ENCODE measurements at places on chromosomes 13 and 19.
A peak's percentile ranks its signal among the peaks of the same experiment; 100 is the strongest.

DNA sequence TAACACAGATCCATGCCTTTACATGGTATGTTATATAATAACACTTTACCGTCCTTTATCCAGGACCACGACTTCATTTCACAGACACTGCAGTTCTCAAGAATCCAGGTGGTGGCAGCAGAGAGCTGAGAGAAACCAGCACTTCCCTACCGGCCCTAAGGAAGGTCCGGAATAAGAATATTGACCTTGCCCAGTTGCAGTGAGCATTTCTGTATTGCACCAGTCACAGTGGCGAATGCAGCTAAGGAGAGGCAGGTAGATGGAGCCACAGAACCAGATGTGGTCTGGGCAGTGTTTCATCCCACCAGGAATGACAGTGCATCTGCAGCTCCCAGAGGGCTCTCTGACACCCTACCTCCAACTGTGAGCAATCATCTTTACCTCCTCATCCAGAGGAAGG lies 44.6 kb downstream of the ZNF787 start:
- no peaks in the 10 kb centered on the region for H3K4me1 ChIP-seq
- no peak overlapping the region for H3K27ac ChIP-seq
- no peaks in the 10 kb centered on the region for H3K36me3 ChIP-seq
- no peak for DNase-seq
- no peaks in the 10 kb centered on the region for H3K27me3 ChIP-seq

- no peaks in the 10 kb centered on the region for H3K27me3 ChIP-seq
- DNase-seq: peak; percentile 64
- H3K27ac ChIP-seq: no peak overlapping the region
- no peaks in the 10 kb centered on the region for H3K36me3 ChIP-seq
These were observed 141.0 kb downstream of the DCLK1 start for GRCh38 chr13:35990196-35990595.

DNA sequence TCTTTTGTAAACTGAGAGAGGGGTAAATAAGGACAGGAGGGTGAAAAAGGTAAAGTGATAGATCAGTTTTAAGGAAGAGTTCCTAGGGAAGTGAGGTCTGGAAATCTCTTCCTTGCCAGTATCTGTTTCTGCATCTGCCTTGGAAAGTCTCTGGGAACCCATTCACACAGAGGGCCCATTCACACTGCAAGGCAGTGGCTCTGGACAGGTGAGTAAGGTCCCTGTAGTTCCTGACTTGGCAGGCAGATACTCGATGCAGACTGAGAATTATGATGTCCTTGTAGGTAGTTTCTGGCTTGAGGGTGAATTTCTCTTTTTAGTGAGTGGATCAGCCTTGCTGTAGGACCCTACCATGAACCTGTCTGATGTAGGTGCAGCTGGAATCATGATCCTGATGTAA lies 293.3 kb downstream of the NALCN start:
- H3K36me3 ChIP-seq: no peaks in the 10 kb centered on the region
- no peak overlapping the region for H3K4me3 ChIP-seq
- no peak for DNase-seq
- no peaks in the 10 kb centered on the region for H3K27me3 ChIP-seq

DNA sequence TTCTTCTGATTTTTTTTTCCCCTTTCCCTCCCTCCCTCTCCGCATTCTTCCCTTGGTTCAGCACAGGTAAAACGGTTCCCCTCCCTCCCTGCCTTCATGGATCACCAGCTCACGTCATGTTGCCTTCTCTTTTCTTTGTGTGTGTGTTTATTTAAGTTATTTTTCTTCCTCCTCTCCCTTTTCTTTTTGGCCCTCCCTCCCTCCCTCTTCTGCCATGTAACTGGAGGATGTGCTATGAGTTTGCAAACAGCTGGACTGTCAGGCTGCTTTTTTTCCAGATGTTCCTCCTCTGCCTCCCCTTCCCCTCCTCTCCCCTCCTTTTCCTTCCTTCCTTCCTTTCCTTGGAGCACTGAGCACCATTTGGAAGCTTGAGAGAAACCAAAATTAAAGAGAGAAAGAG lies 2.0 kb downstream of the LENG9 start:
- H3K27me3 ChIP-seq: no peaks in the 10 kb centered on the region
- peaks cover 21% of the 10 kb centered on the region for H3K36me3 ChIP-seq
- H3K4me1 ChIP-seq: no peaks in the 10 kb centered on the region
- peak overlapping the region; percentile 73 for H3K4me3 ChIP-seq
- no peak for DNase-seq

GRCh38 chr13:31209172-31209840 lies 9.5 kb downstream of the B3GLCT start:
- no peak overlapping the region for H3K4me3 ChIP-seq
- no peaks in the 10 kb centered on the region for H3K27me3 ChIP-seq
- peak; percentile 39 for DNase-seq

GRCh38 chr13:33758113-33758512 lies 59.8 kb upstream of the RFC3 start:
- H3K4me3 ChIP-seq: no peak overlapping the region
- H3K36me3 ChIP-seq: no peaks in the 10 kb centered on the region
- no peak overlapping the region for H3K27ac ChIP-seq
- no peaks in the 10 kb centered on the region for H3K27me3 ChIP-seq
- DNase-seq: no peak
- H3K4me1 ChIP-seq: no peaks in the 10 kb centered on the region

DNA sequence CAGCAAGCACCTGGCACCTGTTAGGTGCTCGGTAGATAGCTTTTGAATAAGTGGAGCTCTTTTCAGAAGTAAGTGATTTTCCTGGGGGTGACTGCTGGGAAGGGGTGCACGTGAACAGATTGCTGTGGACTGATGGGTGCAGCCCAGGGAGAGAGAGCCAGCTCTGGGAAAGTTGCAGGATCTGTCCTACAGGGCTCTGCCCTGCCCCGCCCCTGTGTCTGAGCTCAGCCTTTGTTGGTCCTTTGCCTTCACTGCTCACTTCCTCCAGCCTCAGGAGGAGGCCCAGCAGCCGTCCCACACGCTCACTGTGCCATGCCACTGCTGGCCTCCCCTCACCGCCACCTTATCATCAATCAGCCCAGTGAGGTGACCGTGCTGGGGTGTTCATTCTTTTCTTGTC lies 33.7 kb upstream of the TEX29 start:
- H3K4me3 ChIP-seq: no peak overlapping the region
- H3K27me3 ChIP-seq: no peaks in the 10 kb centered on the region
- H3K36me3 ChIP-seq: peaks cover 21% of the 10 kb centered on the region
- H3K27ac ChIP-seq: no peak overlapping the region

GRCh38 chr19:29576761-29577648 lies 29.1 kb upstream of the POP4 start:
- peak; percentile 20 for DNase-seq
- no peaks in the 10 kb centered on the region for H3K27me3 ChIP-seq
- H3K36me3 ChIP-seq: no peaks in the 10 kb centered on the region
- no peaks in the 10 kb centered on the region for H3K4me1 ChIP-seq

- peak; percentile 54 for DNase-seq
- peaks cover 3% of the 10 kb centered on the region for H3K27me3 ChIP-seq
- no peak overlapping the region for H3K27ac ChIP-seq
- no peaks in the 10 kb centered on the region for H3K36me3 ChIP-seq
These were observed 1.1 kb upstream of the CBLC start for GRCh38 chr19:44776402-44777096.

- H3K36me3 ChIP-seq: peaks cover 60% of the 10 kb centered on the region
- no peak for DNase-seq
- H3K4me1 ChIP-seq: no peaks in the 10 kb centered on the region
- H3K4me3 ChIP-seq: no peak overlapping the region
- H3K27ac ChIP-seq: no peak overlapping the region
These were observed 7.9 kb downstream of the ITPKC start for GRCh38 chr19:40724855-40725254.

- H3K4me3 ChIP-seq: no peak overlapping the region
- no peaks in the 10 kb centered on the region for H3K27me3 ChIP-seq
- no peaks in the 10 kb centered on the region for H3K36me3 ChIP-seq
These were observed 31.2 kb upstream of the ANKRD10 start for GRCh38 chr13:110945928-110946570.

DNA sequence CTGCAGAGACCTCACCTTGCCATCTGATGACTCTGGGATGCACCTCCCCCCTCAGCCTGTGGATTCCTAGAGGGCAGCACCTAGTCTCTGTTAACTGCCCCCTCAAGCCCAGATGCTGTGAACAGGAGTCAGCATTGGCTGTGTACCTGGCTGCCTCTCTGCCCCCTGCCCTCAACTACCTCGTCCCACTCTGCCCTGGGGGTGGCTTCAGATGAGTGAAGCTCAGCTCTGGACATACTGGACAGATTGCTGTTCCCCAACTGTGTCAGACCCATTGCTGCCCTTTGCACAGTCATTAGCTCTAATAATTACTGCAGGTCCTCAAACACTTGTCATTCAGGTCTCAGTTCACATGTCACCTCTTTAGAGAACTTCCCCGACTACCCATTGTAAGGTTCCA lies 182.1 kb upstream of the TSHZ3 start:
- peaks cover under 1% of the 10 kb centered on the region for H3K36me3 ChIP-seq
- no peaks in the 10 kb centered on the region for H3K27me3 ChIP-seq
- no peak overlapping the region for H3K4me3 ChIP-seq
- no peak overlapping the region for H3K27ac ChIP-seq
- H3K4me1 ChIP-seq: no peaks in the 10 kb centered on the region

- H3K27me3 ChIP-seq: no peaks in the 10 kb centered on the region
- no peak overlapping the region for H3K27ac ChIP-seq
- H3K4me1 ChIP-seq: no peaks in the 10 kb centered on the region
These were observed 27.5 kb upstream of the UBE2L5 start for GRCh38 chr13:30394751-30395191.

DNA sequence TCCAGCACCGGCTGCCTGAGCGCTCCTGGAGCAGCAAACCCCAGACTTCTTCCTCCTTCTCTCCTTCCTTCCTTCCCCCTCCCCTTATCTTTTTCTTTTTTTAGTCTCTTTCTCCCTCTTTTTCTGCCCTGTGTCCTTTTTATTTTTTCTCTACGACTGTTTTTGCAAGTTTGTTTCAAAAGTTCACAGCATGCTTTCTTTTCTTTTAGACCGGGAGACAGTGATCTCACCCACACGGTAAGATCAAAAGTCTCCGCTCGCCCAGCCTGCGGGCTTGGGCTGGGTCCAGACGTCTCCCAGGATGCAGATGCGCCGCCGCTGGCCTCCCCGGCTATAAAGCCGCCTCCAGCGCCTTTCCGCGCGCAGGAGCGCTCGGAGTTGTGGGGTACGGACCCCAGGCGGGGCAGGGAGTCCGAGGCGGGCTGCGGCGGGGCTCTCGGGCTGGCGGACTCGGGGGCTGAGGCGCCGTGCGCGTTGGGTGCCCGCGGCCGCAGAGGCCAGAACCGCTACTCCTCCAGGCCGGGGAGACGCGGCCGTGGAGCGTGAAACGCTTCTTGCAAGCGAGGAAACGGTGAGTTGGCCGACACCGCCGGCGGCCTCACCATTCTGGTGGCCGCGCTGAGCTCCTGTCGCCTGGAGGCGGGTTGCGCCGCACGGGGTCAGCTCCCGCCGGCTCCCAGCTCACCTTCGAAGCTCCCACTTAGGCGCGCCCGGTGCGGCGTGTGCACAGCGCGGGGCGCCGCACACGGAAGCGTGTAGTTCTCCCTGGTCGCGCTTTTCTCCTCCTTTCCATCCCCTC lies 2.0 kb upstream of the TSHZ3 start:
- H3K36me3 ChIP-seq: no peaks in the 10 kb centered on the region
- peaks cover 17% of the 10 kb centered on the region for H3K4me1 ChIP-seq
- peaks cover 45% of the 10 kb centered on the region for H3K27me3 ChIP-seq
- no peak for DNase-seq
- H3K27ac ChIP-seq: no peak overlapping the region

- DNase-seq: no peak
- H3K4me1 ChIP-seq: peaks cover 4% of the 10 kb centered on the region
- H3K27me3 ChIP-seq: no peaks in the 10 kb centered on the region
- no peak overlapping the region for H3K27ac ChIP-seq
- no peaks in the 10 kb centered on the region for H3K36me3 ChIP-seq
These were observed 279.8 kb upstream of the DACH1 start for GRCh38 chr13:72146816-72147215.

DNA sequence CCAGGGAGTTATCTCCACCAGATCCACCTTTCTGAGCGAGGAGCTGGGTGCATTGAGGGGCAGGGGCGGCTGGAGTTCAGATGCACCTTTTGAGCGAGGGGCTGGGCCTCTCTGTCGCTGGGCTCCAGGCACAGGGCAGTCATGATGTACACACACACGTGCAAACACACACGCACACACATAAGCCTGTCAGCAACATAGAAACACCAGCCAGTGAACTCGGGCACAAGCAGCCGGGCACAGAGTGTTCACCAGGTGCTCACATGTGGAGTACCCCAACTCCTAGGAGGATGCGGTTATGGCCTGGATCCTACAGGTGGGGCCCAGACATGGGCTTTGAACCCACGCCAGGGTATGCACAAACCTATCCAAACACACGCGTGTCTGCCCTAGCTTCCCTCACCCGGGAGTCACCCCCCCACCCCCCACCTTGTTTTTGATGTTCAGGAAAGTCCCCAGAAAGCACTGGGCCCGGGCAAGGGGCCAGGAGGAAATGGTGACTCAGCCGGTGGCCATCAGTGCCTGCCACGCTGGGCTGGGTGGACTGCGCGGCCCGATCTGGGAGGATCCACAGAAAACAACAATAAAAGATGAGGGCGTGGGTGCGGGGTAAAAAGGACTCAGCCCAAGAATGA lies 13.3 kb downstream of the ARRDC2 start:
- H3K36me3 ChIP-seq: peaks cover 2% of the 10 kb centered on the region
- no peaks in the 10 kb centered on the region for H3K4me1 ChIP-seq
- H3K27me3 ChIP-seq: no peaks in the 10 kb centered on the region
- no peak for DNase-seq
- H3K27ac ChIP-seq: no peak overlapping the region
- H3K4me3 ChIP-seq: no peak overlapping the region

GRCh38 chr13:33188093-33188882 lies 97.3 kb downstream of the STARD13 start:
- no peaks in the 10 kb centered on the region for H3K27me3 ChIP-seq
- no peak overlapping the region for H3K4me3 ChIP-seq
- H3K27ac ChIP-seq: no peak overlapping the region
- no peak for DNase-seq
- peaks cover 10% of the 10 kb centered on the region for H3K4me1 ChIP-seq
- no peaks in the 10 kb centered on the region for H3K36me3 ChIP-seq

GRCh38 chr19:40947573-40947972 lies 43.5 kb upstream of the CYP2B6 start:
- DNase-seq: no peak
- H3K4me1 ChIP-seq: no peaks in the 10 kb centered on the region
- H3K4me3 ChIP-seq: no peak overlapping the region
- H3K27me3 ChIP-seq: no peaks in the 10 kb centered on the region
- H3K36me3 ChIP-seq: 0 out of 2 replicates have a peak, but pooled peaks cover under 1% of the 10 kb centered on the region

DNA sequence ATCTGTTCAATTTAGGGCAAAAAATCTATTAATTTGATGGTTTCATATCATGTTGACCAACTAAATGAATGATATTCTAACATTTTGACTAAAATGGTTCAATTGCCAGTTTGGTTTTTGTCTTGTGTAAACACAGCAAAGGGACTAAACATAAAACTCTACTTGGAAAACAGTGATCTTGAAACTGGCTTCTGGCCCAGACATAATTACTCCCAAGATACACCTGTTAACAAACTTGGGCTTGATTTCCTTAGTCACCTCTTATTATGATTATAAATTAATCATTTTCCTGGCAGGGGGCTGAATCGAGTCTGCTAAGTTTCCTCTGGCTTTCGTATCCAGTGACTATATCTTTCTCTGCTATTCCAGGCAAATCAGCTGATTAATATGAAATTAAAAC lies 78.0 kb upstream of the OXGR1 start:
- no peaks in the 10 kb centered on the region for H3K36me3 ChIP-seq
- DNase-seq: no peak
- H3K4me1 ChIP-seq: no peaks in the 10 kb centered on the region
- H3K27me3 ChIP-seq: no peaks in the 10 kb centered on the region
- H3K4me3 ChIP-seq: no peak overlapping the region
- H3K27ac ChIP-seq: no peak overlapping the region

Data from H9 (cell line).